Glutamatergic neuron (in vitro differentiated cells): ENCODE measurements at places on chromosomes 12 and 14. TPM values are rescaled to one million over a fixed set of nuclear protein-coding genes. Genes with fewer than 3 reads are reported as not detected.

DNA sequence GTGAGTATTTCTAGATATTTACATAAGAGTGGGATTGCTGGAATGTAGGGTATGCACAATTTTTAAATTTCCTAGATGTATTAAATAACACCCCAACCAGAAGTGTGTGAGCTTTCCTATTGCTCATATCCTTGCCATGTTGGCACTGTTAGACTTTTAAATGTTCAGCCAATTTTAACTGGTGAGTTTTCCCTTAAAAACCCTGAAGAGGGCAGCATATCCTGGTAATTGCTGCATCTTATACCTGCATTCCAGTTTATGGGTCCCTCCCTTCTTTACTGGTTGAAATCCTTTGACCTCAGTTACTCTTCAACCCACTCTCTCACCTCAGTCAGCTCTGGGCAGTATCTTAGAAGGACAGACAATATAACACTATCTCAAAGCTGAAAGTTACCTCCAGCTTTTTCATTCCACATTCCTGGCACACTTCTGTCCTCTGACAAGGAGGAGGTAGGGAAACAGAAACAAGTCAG is 270.6 kb downstream of the PAWR start:
- no peaks in the 10 kb centered on the region for H3K27me3 ChIP-seq
- no peak overlapping the region for H3K4me3 ChIP-seq
- peaks cover 9% of the 10 kb centered on the region for H3K4me1 ChIP-seq
- H3K27ac ChIP-seq: no peak overlapping the region

DNA sequence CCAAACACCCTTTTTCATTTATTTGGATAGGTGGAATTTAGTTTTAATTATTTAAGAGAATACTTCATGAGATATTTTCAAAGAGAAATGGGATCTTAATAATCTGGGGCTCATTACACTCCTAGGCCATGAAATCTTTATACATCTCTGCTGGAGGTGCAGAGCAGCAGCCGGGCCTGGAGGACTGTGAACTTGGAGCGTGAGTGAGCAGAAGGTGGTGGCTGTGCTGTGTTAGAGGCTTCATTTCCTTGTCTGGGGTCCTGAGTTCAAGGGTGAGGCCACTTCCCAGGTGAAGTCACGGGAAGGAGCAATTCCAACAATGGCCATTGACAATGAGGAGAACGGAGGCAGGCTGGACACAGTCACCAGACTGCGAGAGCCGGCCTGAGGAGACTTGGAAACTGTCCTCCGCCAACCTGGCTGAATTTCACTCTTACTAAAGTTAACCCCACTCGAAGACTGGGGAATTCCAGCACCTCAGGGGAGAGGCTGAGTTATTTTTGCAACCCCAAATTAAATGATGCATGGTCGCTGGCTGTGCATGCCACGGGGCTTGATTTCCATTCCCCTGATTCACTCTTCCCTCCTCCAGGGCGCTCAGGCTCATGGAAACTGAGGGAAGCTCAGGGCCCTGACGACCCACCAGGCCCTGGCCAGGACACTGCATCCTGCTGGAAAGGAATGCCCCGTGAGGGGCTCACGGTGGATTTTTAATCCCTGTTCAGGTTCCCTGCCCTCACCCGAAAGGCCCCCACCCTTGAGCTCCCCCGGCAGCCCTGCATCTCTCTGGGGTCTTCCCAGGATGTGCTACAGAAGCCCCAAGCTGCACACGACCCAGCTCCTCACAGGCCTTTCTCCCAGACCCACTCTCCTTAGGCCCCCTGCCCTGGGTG is 22.6 kb upstream of the TRAF3 start:
- no peak for DNase-seq
- H3K36me3 ChIP-seq: no peaks in the 10 kb centered on the region
- H3K4me3 ChIP-seq: no peak overlapping the region
- H3K4me1 ChIP-seq: peaks cover 14% of the 10 kb centered on the region
- no peaks in the 10 kb centered on the region for H3K27me3 ChIP-seq
- no peak overlapping the region for H3K27ac ChIP-seq

- H3K4me1 ChIP-seq: no peaks in the 10 kb centered on the region
- H3K36me3 ChIP-seq: no peaks in the 10 kb centered on the region
- DNase-seq: no peak
- no peak overlapping the region for H3K27ac ChIP-seq
Observed at GRCh38 chr14:69968132-69968531, 88.9 kb downstream of the SMOC1 start.

- peaks cover 4% of the 10 kb centered on the region for H3K36me3 ChIP-seq
- no peak overlapping the region for H3K4me3 ChIP-seq
- H3K27ac ChIP-seq: no peak overlapping the region
- no peaks in the 10 kb centered on the region for H3K4me1 ChIP-seq
Observed at GRCh38 chr12:126685636-126686035, 1581.3 kb upstream of the TMEM132C start.

GRCh38 chr12:88958946-88959345 is 378.7 kb upstream of the KITLG start:
- H3K4me1 ChIP-seq: no peaks in the 10 kb centered on the region
- H3K27me3 ChIP-seq: peaks cover 4% of the 10 kb centered on the region
- H3K4me3 ChIP-seq: no peak overlapping the region

- H3K27me3 ChIP-seq: peaks cover 2% of the 10 kb centered on the region
- DNase-seq: peak; percentile 21
- H3K27ac ChIP-seq: no peak overlapping the region
- no peak overlapping the region for H3K4me3 ChIP-seq
- peaks cover 5% of the 10 kb centered on the region for H3K4me1 ChIP-seq
- peaks cover 3% of the 10 kb centered on the region for H3K36me3 ChIP-seq
Observed at GRCh38 chr14:97692084-97692483, 894.9 kb downstream of the VRK1 start.

GRCh38 chr12:122076743-122077495 is 1.6 kb upstream of the MLXIP start:
- H3K4me1 ChIP-seq: peaks cover 11% of the 10 kb centered on the region
- H3K27ac ChIP-seq: no peak overlapping the region
- peaks cover 5% of the 10 kb centered on the region for H3K27me3 ChIP-seq
- H3K36me3 ChIP-seq: no peaks in the 10 kb centered on the region
- DNase-seq: no peak
- H3K4me3 ChIP-seq: no peak overlapping the region

- H3K4me3 ChIP-seq: no peak overlapping the region
- no peaks in the 10 kb centered on the region for H3K36me3 ChIP-seq
- H3K4me1 ChIP-seq: no peaks in the 10 kb centered on the region
- H3K27ac ChIP-seq: no peak overlapping the region
- H3K27me3 ChIP-seq: no peaks in the 10 kb centered on the region
Observed at GRCh38 chr12:62069976-62070375, 190.2 kb upstream of the USP15 start.

- peak overlapping the region; percentile 60 for H3K4me3 ChIP-seq
- DNase-seq: no peak
- no peaks in the 10 kb centered on the region for H3K36me3 ChIP-seq
- H3K27me3 ChIP-seq: peaks cover 6% of the 10 kb centered on the region
- peaks cover 29% of the 10 kb centered on the region for H3K4me1 ChIP-seq
Observed at GRCh38 chr12:59620326-59620725, 24.5 kb downstream of the SLC16A7 start.

DNA sequence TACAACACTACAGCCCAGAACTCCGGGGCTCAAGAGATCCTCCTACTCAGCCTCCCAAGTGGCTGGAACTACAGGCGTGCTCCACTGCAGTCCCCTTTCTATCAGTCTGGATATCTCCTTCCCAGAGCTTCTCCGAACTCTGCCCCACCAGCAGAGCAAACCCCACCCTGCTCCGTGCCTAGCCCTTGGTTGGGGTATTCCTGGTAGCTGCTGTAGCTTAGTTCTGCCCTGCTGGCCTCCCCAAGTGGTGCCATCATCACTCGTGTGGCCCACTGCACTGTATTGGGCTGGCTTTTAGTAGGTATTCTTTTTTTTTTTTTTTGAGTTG is 9.5 kb downstream of the HSP90AA1 start:
- no peak overlapping the region for H3K27ac ChIP-seq
- H3K4me1 ChIP-seq: no peaks in the 10 kb centered on the region
- peaks cover 4% of the 10 kb centered on the region for H3K36me3 ChIP-seq
- peaks cover 5% of the 10 kb centered on the region for H3K27me3 ChIP-seq
- no peak overlapping the region for H3K4me3 ChIP-seq

GRCh38 chr14:100305324-100306100 is 732 bp downstream of the SLC25A29 start:
- H3K4me3 ChIP-seq: peak overlapping the region; percentile 96
- H3K4me1 ChIP-seq: peaks cover 15% of the 10 kb centered on the region
- no peak for DNase-seq
- no peaks in the 10 kb centered on the region for H3K36me3 ChIP-seq
- H3K27me3 ChIP-seq: peaks cover 9% of the 10 kb centered on the region

DNA sequence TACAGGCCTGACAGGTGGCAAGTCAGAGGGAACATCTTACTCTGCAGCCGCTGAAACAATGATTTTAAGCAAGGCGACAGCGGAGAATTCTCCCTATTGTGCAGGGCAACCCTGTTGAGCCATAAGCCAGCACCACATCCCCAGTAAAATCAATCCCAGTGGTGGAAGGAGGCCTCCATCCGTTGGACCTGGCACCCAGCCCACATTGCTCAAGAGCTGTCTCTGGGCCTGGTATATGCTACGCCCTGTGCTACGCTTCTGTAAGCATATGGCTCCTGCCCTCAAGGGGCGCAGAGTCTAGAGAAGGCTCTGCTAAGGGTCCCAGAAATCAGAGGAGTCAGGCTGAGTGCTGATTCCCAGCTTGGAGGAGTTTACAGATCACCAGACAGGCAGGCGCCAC is 265.5 kb downstream of the CACNA1C start:
- H3K27ac ChIP-seq: no peak overlapping the region
- H3K4me3 ChIP-seq: no peak overlapping the region
- no peaks in the 10 kb centered on the region for H3K36me3 ChIP-seq
- H3K4me1 ChIP-seq: peaks cover 9% of the 10 kb centered on the region

- H3K27ac ChIP-seq: no peak overlapping the region
- no peaks in the 10 kb centered on the region for H3K27me3 ChIP-seq
- no peak overlapping the region for H3K4me3 ChIP-seq
- no peaks in the 10 kb centered on the region for H3K4me1 ChIP-seq
- H3K36me3 ChIP-seq: no peaks in the 10 kb centered on the region
Observed at GRCh38 chr12:59055204-59055860, 135.0 kb upstream of the LRIG3 start.

- no peak overlapping the region for H3K27ac ChIP-seq
- H3K36me3 ChIP-seq: no peaks in the 10 kb centered on the region
- H3K4me3 ChIP-seq: no peak overlapping the region
- H3K4me1 ChIP-seq: no peaks in the 10 kb centered on the region
- no peaks in the 10 kb centered on the region for H3K27me3 ChIP-seq
Observed at GRCh38 chr12:103705927-103706326, 118.9 kb downstream of the STAB2 start.

The UBR7 gene
- total RNA-seq: 17.4 TPM

The LALBA gene
- total RNA-seq: not detected

The RARG gene
- 0.27 TPM for total RNA-seq

The TRIM9 gene
- total RNA-seq: 11.9 TPM

The SCN8A gene
- total RNA-seq: 47.6 TPM

The EXOC3L4 gene
- total RNA-seq: 0.81 TPM
